Activated CD8-positive, alpha-beta T cell treated with anti-CD3 and anti-CD28 coated beads for 36 hours (primary cell): ENCODE measurements at places on chromosomes 3 and 15. TPM values are rescaled to one million over a fixed set of nuclear protein-coding genes. Genes with fewer than 3 reads are reported as not detected.

- H3K4me1 ChIP-seq: peaks cover 4% of the 10 kb centered on the region
- H3K4me3 ChIP-seq: no peak overlapping the region
- no peak overlapping the region for H3K27ac ChIP-seq
- no peak for DNase-seq
Observed at GRCh38 chr3:41525303-41526064, 326.2 kb downstream of the CTNNB1 start.

DNA sequence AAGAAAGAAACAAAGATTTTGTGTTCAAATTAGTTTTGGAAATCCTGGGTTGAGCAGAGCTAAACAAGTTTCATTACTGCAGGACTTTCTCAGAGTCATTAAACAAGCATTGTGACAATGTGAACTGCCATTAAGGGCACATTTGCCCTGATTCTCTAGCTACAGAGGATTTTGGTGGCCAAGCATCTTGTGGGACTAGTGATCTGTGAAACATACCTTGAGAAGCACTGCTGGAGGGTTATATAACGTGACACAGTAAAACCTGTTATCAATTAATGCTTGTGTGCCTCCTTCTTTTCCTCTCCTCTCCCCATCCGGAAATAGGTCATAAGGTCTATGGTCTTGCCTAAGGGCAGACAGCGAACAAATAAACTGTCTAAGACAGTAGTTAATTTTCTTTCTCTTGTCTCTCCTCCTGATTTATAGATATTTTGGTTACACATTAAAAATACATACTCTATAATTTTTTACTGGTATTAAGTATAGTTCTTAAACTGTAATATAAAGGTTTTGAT, 167.3 kb upstream of the NANOGP8 start:
- H3K4me3 ChIP-seq: no peak overlapping the region
- no peaks in the 10 kb centered on the region for H3K4me1 ChIP-seq
- no peaks in the 10 kb centered on the region for H3K36me3 ChIP-seq
- no peak for DNase-seq
- no peaks in the 10 kb centered on the region for H3K27me3 ChIP-seq
- H3K27ac ChIP-seq: no peak overlapping the region

GRCh38 chr15:88512601-88513000, 33.9 kb downstream of the DET1 start:
- no peak overlapping the region for H3K27ac ChIP-seq
- DNase-seq: no peak
- H3K4me1 ChIP-seq: peaks cover 6% of the 10 kb centered on the region
- no peak overlapping the region for H3K4me3 ChIP-seq

Gene DISP2
- 0.20 TPM for total RNA-seq

Gene SCN11A
- total RNA-seq: not detected

Gene SLC30A4
- 2.0 TPM for total RNA-seq

DNA sequence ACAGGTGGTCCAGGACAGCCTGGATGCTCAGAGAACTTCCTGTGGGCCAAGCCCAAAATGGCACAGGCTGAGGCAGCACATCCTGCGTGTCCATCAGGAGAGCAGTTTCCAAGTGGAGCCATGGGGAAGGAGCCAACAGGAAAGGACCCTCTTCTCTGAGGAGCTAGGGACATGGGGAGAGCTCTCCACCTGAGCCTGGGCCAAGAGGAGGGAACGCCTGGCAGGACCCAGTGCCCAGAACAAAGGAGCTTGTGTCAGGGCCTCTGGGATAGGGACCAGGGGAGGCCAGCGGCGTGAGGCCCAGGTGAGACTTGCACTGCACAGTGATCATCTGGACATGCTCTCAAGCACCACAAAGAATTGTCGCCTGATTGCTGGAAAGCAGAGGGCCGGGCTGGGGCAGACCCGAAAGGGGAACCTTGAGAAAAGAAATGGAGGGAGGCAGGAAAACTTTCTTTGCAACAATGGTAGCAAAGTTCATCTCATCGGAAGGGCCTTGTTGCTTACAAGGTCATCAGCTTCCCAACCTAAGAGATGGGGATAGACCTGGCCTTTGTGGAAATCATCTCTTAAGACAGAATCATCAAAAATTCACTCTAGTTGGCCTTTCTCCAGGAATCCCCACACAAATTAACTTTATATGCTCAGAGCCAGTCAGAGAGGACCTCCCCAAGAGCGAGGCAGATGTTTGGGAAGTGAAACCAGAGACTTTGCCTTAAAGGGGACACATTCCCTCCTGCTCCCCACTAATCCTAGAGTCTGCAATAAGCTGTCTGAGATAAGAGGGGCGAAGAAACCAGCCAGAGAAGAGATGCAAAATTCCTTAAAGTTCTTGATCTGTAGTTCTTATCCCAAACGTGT, 47.7 kb upstream of the HES1 start:
- peaks cover 9% of the 10 kb centered on the region for H3K27me3 ChIP-seq
- DNase-seq: no peak
- peaks cover 6% of the 10 kb centered on the region for H3K4me1 ChIP-seq
- H3K36me3 ChIP-seq: no peaks in the 10 kb centered on the region
- no peak overlapping the region for H3K4me3 ChIP-seq

GRCh38 chr15:95761501-95762165, 568.9 kb upstream of the NR2F2 start:
- no peaks in the 10 kb centered on the region for H3K27me3 ChIP-seq
- H3K27ac ChIP-seq: no peak overlapping the region
- DNase-seq: no peak
- no peaks in the 10 kb centered on the region for H3K4me1 ChIP-seq

Gene FOXB1
- 0.36 TPM for total RNA-seq

DNA sequence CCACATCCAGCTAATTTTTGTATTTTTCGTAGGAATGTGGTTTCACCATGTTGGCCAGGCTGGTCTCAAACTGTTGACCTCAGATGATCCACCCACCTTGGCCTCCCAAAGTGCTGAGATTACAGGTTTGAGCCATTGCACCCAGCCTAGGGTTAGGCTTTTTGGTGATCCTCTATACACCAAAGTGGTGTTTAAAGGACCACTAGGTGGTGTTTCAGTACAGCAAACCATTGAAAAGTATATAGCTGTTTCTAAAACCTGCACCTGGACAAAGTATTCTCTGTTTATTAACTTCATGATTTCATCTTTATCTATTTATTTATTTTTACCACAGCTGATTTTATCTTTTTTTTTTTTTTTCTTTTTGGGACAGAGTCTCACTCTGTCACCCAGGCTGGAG, 68.4 kb downstream of the MINDY2 start:
- no peak for DNase-seq
- no peak overlapping the region for H3K4me3 ChIP-seq
- no peaks in the 10 kb centered on the region for H3K27me3 ChIP-seq
- no peaks in the 10 kb centered on the region for H3K4me1 ChIP-seq
- no peak overlapping the region for H3K27ac ChIP-seq
- no peaks in the 10 kb centered on the region for H3K36me3 ChIP-seq

Gene GP5
- total RNA-seq: 0.72 TPM

Gene PPP1R2
- 89.0 TPM for total RNA-seq

Gene PLS1
- total RNA-seq: 4.7 TPM
